ENCODE measurements at places on chromosomes 12 and 14.

DNA sequence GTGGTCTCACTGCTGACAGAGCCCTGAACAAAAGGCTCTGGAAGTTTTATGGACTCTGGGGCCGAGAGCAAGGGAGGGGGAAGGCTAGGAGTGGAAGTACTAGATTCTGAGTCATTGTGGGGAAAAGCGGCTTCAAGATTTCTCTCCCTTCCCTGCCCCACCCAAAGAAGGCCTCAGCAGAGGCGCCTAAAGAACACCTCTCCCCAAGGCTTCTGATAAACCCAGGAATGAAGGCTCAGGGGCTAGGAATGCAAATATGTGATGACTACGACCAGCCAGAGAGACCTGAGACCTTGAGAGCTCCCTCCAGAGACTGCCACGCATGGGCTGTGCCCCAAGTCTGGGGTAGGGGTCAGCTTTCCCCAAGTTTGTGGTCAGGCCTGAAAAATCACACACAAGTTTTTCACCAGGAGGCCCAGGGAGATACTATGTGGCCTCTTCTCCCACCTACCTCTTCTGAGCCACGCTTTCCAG lies 130.7 kb upstream of the HIF1A start:
- no peak for DNase-seq

DNA sequence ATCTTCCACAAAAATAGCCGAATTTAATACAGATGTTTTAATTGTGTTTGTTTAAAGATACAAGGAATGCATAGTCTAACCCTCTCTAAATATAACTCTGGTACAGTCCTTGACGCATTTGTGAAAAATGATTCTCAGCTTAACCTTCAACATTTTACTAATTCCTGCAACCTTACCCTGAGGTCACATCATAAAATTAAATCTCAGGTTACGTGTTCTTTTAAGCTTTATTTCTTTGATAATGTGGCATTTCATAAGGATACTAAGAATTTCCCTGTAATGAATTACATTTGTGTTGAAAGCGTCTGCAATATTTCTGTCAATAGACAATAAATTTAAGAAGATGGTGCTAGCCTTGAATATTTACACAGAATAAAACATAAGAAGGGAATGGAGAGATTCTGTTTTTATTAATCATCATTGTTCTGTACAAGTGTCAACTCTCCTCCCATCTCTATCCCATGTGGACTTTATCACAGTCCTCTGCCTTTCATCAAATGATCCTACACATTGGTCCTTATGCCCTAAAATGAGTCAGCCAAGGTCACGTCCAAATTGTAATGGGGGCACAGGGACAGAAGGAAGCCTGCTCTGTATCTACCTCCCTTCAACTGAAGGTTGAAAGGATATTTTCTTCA lies 769.3 kb upstream of the FLRT2 start:
- DNase-seq = no peak

DNA sequence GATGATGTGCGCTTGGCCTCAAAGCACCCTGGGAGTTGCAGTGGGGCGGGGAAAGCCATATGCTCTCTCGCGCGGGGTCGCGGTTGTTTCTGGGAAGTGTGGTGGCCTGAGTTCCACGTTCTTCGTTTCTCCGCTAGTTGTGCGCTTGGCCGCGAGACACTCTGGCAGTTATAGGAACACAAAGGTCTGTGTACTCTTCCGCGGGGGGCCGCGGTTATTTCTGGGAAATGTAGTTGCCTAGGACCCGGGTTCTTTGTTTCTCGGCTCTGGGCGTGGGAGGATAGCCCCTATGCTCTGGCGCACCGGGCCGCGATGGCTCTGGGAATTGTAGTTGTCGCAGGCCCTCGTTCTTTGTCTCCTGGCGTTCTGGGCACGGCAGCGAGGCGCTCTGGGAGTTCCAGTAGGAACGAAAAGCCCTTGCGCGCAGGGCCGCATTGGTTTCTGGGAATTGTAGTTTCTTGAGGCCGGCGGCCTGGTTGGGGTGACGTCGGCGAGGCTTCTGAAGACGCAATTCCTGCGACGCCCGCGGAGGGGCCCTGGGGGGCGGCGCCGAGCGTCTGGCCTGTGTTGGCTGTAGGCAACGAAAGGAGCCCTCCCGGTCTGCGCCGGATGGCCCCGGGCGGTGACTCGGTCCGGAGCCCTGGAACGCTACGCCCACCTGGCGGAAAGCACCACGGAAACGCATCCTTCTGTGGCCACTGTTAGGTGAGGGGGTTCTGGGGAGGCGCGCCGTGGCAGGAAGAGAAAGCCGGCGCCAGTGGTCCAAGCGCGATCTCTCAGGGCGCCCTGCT lies at the start of gene ZNF140:
ZNF140 (plus strand) TSS at position 556 of the 791 bp plus-strand sequence. CDS start 398 bp downstream, outside the sequence.
- peak; percentile 98 for DNase-seq

GRCh38 chr12:115953450-115953849 lies 324.0 kb downstream of the MED13L start:
- no peak for DNase-seq

DNA sequence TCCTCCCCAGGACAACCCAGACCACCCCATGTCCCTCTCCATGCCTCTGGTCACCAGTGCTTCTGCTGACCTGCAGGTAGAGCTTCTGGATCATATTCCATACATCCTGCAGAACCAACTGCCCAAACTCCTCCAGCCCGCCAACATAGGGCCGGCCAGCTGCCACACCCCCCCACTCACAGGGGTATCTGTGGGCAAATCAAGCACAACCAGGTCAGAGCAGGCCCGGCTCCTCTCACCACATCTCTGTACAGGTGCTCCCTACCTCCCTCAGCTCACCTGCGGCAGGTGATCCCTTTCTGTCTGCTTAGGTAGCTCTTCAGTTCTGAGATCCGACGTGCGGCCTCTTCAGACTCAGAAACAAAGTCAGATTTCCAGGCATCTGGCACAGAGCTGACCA lies 29.0 kb downstream of the TEP1 start:
- no peak for DNase-seq
